ENCODE measurements at places on chromosomes 12 and 14.

DNA sequence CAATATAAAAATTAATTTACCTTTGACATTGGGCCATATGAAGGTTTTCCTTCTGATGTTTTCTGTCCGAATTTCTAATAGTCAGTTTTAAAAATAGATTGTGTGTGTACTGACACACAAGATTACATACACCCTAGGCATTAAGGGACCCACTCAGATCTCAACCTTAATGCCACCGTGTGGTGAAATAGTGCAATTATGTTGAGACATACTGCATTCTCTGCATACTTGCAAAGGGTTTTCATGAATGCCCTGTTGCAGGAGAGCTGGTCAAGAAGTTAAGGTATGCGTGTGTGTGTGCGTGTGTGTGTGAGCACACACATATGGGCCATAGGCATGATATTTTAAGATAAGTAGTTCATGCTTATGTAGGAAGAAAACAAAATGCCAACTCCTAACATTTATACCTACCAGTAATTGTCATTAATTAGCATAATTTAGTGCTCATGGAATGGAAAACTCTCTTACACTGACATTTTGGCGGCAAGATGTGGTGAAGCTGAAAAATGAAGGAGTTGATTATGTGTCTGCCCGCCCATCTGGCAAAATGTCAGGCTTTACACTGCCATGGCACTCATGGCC lies 58.8 kb downstream of the PIK3C2G start:
- DNase-seq = no peak

- no peak for DNase-seq
These were observed 1.2 kb downstream of the VWF start for GRCh38 chr12:6123258-6123657.

DNA sequence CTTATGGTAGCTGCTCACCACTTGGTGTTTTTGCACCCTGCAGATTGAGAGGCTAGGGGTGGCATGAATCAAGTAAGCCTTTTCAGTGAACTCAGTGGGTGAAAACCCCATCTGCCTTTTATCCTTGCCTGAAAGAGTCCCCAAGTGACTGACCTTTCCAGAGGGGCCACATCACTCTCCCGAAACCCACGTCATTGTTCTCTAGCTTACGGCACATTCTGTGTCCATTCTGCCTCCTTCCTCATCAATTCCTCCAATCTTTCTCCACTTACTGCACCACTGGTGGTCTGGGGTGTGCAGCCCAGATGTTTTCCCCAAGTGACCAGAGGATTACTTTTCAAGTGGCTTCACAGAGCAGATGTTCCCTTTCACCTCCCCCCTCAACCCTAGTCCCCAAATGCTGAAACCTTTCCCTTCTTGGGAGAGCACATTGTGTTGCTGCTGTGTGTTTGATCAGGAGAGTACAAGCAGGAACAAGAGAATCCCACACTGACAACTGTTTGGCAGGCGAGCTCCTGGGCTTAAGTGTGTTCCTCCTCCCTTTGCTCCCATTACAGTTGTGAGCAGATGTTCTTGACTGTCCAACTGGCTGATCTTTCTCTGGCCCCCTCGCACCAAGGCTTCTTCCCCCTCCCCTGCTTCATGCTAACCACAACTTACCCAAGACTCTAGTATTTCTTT lies 138.0 kb upstream of the IGF1 start:
- DNase-seq = no peak

DNA sequence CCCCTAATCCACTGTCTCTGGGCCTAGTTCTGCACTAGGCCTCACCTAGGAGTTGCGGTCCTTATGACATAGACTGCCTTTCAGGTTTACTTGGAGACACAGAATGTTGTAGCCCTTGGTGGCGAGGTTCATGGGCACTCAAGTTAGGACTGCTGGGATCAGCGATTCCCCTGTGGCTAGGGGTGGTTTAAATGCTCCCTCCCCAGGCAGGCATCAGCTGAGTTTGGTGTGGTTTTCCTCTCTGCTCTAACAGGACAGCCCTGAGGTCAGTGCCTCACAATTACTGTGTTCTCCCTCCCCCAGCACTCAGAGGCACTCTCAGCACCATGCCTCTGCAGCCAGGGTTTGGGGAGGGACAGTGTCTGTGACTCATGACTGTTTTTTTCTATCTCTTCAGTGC lies 22.2 kb upstream of the RDH16 start:
- DNase-seq = no peak

DNA sequence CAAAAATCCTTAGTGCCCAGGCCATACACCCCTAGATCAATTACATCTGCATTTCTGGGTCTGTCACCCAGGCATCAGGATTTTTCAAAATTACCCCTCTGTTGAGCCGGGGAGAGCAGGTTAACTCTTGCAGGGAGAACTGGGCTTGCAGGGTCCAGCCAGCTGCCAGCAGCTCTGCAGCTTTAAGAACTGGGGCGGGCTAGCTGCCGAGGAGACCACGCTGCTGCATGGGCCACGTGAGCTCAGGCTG lies at the start of gene DGLUCY:
DGLUCY (plus strand) TSS at position 245 of the 250 bp plus-strand sequence. CDS start 46,222 bp downstream, outside the sequence.
- DNase-seq = no peak

- no peak for DNase-seq
These were observed 25.1 kb upstream of the SLC8A3 start for GRCh38 chr14:70213721-70214282.

- DNase-seq = no peak
These were observed 64.8 kb downstream of the DAD1 start for GRCh38 chr14:22524115-22524783.

GRCh38 chr12:30187426-30187825 lies 403.7 kb upstream of the TMTC1 start:
- DNase-seq = no peak

DNA sequence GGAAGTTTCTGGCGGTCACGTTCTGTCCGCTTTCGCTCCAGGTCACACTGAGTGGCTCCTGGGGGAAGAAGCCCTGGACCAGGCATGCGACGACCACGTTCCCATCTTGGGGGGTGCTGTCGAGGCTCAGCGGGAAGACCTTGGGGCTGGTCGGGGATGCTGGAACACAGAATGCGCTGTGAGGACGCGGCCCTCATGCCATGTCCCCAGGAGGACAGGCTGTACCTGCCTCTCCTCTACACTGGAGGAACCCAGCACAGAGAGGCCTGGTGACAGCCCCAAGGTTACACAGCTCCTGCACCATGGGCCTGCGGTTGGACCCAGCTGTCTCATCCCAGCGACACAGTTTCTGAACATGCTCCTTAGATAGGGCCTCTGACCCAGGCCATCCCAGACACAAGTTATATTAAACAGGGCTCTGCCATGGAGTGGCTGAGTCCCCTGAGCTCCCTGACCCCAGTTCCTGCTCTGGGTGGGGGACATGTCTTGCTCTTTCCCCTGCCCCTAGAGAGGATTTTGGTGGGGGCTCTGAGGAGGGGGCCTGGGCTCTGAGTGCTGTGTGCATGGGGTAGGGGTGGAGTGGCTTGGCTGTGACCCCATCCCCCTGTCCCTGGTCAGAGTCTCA lies 62.0 kb downstream of the TMEM121 start:
- no peak for DNase-seq

DNA sequence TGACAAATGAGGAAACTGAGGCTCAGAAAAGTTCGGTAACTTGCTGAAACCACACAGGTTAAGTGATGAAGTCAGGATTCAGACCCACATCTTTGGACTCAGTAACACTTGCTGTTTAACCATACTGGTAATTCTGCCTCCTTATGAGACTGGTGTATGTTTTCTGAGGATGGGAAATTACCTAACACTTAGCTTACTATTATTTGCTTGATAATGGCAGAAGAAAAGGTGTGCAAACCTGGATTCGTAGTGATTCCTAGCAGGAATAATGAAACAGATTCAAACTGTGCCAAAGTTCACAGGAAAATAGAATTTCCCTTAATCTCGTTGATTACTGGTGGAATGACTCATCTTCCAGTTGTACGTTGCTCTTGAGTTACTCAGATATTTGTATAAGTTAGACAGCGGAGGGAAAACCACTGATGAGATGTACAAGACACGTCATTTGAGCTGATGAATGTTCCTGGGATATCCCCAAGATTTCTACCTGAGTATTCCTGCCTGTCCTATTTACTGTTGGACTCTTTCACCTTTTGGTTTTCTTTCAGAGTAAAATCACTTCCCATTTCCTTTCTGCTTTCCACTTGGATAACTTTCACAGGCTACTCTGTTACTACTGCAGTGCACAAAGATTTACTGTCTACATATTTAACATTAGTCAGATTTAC lies 37.5 kb downstream of the PRORP start:
- no peak for DNase-seq

DNA sequence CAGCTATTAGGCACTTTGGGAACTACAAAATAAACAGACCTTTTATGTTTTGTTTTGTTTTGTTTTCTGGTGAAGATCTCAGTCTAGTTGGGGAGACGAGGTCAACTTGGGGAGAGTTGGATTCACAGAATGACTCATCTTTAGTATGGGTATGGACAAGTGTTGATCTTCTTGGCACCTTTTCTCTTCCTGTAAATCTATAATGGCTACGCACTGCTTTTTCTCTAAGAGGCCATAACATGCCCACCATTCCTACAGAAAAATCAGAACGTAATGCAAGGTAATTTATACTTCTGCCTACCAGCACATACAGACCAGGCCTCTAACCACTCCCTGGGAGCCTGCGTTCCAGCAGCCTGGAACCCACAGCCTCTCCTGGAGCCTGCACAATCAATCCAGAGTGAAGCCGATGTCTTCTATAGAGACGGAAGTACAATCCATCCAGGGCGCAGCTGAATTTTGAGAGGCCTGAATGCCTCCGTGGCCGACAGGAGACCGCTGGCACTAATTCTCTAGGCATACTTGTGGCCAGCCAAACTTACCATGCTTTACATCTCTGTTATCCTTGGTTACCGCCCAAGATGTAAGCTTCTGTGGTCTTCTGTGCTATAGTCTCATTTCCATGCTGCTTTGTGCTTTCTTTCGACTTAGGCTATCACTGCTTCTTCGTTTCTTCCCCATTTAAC lies 717 bp downstream of the PPHLN1 start:
- DNase-seq = no peak

DNA sequence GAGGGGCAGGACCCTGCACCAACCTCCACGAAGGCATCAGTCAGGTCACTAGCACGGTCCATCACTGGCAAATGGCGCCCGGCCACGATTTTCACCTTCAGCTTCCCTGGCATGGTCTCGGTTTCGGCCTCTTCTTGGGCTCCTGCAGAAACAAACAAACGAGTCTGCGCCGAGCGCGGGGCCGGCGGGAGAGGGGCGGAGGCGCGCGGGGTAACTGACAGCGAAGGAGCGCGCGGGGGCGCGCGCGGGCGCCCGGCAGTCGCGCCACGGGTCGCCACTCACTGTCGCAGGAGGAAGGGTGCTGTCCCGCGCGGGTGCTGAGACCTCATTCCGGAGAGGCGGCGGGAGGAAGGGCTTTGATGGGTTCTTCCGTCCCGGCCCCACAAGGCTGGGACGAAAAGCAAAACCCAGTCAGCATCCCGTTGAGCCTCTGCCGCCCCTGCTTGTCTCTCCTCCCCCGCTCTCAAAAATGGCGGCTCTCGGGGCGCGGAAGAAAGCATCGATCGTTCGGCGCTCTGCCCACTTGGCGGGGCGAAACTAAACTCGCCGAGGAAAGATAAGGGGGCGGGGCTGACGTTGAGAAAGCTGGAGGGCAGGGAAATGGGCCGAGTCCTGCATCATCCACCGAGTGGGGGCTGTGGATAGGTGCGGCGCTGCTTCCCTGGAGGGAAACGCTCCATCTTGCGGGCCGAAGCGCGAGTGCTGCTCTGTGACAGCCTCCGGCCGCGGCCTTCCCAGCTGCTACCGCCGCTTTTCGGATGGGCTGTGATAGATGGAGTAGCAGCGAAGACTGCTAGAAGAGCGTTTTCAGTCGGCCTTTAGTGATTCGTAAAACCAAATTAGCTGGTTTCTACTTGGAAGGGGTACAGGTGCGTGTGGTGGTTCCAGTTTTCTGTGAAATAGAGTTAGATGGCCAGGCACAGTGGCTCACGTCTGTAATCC lies at the start of gene C2CD5:
C2CD5 (minus strand) TSS at position 505 of the 942 bp plus-strand sequence; CDS start at position 113, 392 bp downstream.
- DNase-seq = peak; percentile 88

GRCh38 chr14:72254937-72255472 lies 322.8 kb downstream of the RGS6 start:
- DNase-seq = no peak

- DNase-seq = peak; percentile 19
These were observed 1.0 kb upstream of the NAP1L1 start for GRCh38 chr12:76085520-76085868.

- DNase-seq = no peak
These were observed 77.4 kb downstream of the EML1 start for GRCh38 chr14:99870617-99871016.

DNA sequence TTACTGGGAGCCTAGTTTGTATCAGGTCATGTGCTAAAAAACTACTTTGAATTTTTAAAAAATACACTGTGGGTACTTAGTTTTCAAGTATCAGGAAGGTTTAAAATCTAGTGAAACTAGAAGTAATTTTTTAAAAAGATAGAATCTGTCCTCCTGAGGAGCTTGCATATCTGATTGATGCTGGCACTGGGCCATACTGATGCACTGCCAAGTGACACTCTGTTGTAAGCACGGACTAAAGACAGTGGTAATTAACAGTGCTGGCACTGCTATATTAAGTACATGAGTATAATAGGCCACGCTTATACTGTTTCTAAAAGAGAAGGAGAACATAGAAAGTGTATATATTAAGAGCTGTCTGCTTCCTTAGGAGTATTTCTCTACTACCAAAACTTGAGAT lies 10.0 kb upstream of the TBC1D30 start:
- no peak for DNase-seq

GRCh38 chr12:101694986-101695385 lies 2.5 kb upstream of the CHPT1 start:
- no peak for DNase-seq
